ENCODE measurements at places on chromosomes 11 and 22.

DNA sequence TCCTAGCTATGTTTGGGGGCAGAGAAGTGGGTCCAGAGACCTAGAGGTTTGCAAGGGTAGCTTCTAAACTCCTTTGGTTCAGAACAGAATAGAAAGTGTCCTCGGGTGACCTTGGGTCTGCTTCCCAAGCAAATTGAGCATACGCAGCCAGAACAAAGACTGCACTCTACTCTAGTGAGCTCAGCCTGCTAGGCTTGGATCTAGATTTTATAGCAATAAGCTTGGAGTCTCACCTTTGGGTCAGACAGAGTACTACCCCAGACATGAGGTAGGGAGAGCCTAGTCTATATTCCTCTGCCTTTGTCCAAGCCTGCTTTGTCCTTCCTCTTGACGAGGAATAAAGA lies 52.6 kb upstream of the ELF5 start:
- no peak for DNase-seq

DNA sequence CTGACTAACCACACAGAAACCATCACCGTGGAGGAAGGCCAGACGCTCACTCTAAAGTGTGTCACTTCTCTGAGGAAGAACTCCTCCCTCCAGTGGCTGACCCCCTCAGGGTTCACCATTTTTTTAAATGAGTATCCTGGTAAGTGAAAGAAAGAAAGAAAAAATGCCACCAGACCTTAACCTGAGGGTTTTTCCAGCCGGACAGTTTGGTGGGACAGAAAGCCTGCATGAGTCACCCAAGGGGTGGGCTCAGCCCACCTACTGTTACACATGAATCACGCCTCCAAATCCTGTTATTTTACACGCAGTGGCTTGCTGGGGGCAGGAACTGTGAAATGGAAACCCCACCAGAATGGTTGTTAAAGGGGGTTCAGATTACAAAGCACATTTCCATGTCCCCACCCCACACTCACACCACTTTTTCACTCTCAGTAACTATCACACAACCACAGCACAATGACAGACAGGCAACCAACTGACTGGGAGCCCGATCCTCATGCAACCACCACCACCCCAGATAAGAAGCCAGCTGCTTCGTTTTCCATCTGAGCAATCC lies 11.9 kb downstream of the CRTAM start:
- DNase-seq, result peak; percentile 12

GRCh38 chr11:35307221-35307621 lies 112.1 kb downstream of the SLC1A2 start:
- DNase-seq, result no peak

DNA sequence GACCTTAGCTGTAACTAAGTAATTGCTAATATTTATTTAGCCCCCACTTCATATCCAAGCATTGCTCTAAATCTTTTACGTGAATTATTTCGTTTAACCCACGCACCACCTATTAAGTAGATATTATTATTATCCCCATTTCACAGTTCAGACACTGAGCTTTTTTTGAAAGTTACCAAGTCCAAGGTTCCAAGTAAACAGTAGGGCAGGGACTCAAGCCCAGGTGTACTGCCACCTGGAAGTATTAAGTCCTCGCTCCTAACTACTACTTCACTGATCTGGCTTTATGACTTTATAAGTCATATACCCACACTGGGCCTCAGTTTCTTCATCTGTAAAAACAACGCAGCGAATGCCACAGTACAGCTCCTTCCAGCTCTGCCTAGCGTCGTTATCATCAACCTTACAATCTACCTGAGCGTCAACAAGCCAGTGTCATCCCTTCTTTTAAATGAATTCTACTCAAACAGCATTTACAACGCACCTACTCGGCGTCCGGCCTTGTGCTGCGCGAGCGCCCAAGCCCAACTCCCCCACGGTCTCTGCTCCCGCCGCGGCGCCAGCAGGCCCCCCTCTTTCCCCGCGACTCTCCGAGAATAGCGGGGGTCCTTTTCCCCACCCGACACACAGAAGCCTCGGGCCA lies 624 bp downstream of the TMEM41B start:
- no peak for DNase-seq

DNA sequence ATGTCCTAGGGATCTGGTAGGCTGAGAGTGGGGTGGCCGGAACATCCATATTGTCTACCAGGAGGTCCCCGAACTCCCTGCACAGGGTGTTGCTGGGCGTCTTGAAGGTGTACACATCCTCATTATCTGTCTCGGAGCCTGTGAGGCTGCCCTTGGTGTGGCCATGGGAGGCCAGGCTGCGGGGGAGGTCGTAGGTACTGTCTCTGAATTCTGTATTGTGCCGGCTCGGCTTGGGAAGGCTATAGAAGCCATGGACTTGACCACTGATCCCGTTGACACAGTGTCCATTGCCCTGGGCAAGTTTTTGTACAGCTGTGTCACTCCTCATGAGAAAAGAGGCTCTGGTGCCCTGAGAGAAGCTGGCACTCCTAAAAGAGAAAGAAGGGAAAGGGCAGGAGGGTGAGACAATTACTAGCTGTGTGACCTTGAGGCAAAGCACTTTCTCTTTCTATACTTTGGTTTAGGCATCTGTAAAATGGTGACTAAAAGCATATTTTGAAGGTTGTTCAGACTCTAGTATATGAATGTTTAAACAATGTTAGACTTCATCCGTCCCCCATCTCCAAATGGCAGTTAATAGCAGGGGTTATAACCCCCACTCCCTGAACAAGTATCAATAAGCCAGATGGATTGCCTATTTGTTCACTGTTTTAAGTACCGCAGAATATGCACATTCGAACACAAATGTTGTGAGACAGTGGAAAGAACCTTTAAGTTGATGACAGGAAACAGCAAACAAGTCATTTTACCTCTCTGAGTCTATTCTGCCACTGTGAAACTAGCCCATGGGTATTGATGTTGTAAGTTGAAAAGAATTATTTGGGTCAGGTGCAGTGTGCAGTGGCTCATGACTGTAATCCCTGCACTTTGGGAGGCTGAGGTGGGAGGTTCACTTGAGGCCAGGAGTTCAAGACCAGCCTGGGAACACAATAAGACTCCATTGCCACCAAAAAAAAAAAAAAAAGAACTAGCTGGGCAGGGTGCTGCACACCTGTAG lies 38.3 kb downstream of the USP35 start:
- DNase-seq, result no peak

DNA sequence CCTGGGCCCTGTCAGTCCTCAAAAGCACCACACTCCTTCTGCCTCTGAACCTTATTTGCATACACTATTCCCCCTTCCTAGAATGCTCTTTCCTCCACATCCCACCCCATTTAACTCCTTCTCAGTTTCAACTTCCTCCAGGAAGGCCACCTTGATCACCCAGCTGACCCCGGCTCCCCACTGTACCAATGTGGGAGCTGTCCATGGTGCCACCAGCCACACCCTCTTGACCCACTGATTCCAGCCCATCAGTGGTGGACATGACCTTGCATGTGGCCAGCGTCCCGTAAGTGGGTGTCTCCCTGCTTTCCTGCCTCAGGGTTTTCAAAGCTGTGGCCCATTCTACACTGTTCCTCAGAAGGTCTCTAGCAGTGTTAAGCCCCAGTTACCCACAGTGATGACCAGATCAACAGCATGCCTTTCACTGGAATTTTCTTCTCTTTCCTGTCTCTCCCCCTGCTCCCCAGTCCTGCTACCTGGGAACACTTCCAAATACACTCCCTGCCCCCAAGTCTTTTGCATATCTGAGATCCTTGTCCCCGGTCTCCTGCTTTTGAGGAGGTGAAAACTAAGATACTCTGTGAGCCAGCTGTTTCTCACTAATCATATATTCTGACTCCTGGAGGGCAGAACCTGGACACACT lies 346.6 kb downstream of the MN1 start:
- DNase-seq, result peak; percentile 30

- DNase-seq, result no peak
These were observed 28.9 kb upstream of the TMEM86A start for GRCh38 chr11:18669711-18670110.

DNA sequence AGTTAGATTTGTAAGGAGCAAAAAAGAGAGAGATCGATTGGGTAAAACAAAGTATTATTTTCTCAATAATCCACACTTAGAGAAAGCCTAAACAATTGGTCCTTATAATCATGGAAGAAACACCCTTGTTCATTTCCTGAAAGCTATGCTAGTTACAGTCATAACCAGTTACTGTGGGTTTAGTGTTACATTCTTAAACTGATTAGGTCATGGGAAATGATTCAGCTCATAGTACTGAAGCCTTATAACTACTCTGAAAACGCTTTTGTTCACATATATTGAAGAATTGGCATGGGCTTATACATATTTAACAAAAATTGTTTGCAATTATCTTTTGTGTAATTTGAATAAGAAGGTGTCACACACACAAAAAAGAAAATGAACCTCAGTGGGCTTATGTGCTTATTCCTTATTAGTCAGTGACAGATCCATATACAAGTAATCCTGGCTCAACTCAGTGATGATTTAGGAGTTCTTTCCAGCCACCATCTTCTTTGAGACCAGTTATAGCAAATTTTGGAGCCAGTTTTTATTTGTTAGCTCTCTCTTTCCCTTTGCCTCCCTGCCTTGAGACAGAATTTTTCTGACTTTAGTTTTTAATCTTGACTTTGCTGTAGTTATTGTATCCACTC lies 198.5 kb upstream of the CTSC start:
- DNase-seq, result peak; percentile 81

GRCh38 chr22:42553475-42554361 lies at the start of gene SERHL2:
TSS of gene SERHL2 (plus strand) at chr22:42553956. CDS start at chr22:42554021, 65 bp downstream.
- DNase-seq, result peak; percentile 54

DNA sequence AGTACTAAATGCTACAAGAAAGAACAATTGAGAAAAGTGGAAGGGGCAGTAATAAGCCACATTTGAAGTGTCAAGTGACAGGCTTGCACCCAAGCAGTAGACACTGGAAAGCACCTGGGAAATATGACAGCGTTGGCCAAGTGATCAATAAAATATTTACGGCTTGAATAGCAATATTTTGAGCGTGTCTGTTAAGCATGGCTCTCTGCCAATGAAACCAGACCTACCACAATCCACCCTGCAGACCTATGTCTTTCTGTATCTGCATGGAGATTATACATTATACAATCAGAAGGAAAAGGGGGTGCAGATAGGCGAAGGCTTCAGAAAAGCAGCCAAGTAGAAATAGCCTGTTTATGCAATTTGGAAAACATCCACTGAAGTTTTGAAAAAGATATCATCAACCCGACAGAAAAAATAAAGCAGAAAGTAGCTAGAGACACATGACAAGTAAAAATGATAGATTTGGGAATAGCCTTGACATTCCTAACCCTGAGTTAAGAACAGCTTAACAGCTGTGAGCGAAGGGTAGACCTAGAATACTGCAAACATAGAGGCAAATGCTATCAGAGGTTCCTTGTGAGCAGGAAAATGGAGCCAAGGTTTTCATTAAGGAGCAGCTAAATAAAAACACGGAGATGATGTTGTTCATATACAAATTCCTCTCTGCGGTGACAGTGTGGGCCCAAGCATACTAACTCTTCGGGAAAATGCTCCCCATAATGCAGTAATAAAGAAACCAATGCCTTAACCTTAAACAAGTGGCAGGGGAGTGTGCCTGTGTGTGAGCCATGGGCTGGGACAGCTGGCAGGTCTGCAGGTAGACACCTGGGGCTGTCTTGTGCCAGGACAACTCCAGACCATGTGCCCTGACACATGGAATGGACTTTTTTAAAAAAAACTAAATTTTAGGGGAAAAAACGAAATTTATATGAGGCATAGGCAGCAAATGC lies 71.3 kb downstream of the ETS1 start:
- DNase-seq, result no peak

DNA sequence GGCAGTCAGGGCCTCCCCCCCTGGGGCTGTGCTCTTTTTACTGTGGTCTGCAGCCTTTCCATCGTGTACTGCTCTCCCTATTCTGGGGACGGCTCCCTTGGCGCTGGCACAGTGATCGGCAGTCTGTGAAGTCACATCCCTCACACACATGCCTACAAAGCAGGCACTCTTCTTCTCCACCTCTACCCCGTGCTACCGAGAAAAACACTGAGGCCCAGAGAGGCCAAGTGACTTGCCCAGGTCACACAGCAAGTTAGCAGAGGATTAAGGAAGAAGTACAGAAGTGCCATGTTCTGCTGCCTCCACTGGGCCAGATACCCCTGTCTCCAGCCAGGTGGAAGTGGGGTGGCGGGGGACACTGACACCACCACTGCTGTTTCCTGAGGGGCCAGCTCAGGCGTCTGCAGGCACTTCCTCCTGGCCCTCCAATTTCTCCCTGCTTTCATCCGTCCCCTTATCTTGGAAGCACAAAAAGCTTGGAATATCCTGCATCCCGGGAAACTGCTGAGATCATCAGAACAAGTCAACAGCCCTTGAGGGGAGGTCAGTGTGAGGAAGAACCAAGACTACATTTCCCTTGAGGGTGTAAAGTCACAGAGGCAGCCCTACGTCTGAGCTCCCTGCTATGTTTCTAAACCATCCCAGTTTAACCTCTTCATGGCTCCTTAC lies 30.2 kb upstream of the KLHL35 start:
- no peak for DNase-seq

DNA sequence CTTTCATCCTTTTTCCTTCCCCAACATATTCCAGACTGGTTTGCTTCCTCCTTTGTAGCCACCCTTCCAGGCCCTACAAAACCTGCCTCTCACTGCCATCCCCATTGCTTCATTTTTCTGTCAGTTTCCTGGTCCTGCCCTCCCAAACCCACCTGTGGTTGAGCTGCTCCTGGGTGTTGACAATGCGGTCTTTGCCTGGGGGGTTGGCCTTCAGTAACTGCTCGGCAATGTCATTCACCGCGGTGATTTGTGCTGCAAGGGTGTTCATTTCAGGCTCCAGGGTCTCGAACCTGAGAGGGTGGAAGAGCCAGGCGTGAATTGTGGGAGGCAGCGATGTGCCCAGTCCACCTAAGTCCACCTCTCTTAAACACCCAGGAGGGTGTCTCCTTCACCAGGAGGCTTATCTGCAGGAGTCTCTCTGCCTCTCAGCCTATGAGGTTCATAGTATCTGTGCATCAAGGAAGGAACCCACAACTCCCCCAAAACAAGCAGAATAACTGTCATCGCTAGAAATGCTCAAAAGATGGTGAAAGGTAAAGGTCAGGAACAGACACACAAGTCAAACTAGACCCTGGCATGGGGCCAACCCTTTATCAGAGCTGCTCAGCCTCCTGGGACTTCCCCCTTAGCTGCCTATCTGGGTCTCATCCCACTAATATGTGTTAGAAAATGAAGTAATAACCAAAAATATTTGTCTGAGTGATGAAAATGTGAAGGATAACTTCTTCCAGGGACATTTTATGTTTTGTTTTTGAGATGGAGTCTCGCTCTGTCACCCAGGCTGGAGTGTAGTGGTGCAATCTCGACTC lies 23.9 kb upstream of the RBM4B start:
- DNase-seq, result no peak

- DNase-seq, result no peak
These were observed 40.9 kb upstream of the SUSD2 start for GRCh38 chr22:24140357-24140756.

- DNase-seq, result peak; percentile 42
These were observed 96.5 kb downstream of the NXPE2 start for GRCh38 chr11:114774599-114775361.

- DNase-seq, result no peak
These were observed 21.9 kb upstream of the SCN2B start for GRCh38 chr11:118198370-118198769.
